ENCODE measurements at places on chromosomes 6 and 20.
A peak's percentile ranks its signal among the peaks of the same experiment; 100 is the strongest.

- DNase-seq = peak; percentile 7
Observed at GRCh38 chr6:56356426-56356825, 109.0 kb upstream of the COL21A1 start.

DNA sequence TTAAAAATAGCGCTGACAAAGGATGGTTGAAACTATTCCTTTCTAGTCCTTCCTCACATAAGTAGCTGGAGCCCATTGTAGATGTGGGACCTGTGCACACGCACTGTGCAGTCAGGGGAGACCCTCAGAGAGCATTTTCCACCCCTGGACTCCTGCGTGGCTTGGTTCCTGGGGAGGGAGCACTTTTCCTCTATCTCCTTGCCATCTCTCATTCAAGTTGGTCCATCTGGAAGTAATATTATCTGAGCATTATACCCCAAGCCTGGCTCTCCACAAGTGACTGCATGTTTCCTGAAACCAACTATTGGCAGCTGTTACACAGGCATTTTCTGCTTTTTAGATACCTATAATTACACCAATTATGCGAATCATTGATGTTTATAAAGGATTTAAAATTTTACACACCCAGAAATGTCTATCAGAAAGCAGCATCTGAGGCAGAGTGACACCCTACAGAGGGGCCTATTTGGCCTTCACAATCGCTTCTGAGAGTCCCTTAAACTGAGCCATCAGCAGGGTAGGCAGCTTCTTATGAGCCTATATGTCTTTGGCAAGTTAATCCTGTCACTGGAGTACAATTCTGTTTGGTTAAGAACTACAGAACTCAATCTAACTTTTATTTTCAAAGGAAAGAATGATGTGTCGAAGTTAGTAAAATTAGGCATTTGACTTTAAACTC is 18.7 kb downstream of the SOX4 start:
- peak; percentile 77 for DNase-seq

DNA sequence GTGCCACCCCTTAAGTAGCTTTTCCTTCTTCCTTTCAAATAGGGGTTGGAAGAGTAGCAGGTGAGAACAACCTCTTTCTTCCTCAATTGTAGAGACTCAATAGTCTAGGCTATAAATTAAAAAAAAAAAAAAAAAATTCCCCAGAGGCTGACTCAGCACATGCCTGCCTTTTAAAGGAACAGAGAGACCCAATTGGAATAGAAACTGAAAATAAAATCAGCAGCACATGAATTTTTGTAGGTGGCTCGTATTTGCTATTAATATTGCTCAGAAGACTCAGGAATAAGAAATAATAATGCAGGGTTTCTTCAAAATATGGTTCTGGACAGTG is 19.3 kb downstream of the TOP1 start:
- DNase-seq = peak; percentile 8

GRCh38 chr6:18506382-18507017 is 119.3 kb downstream of the RNF144B start:
- DNase-seq = no peak

DNA sequence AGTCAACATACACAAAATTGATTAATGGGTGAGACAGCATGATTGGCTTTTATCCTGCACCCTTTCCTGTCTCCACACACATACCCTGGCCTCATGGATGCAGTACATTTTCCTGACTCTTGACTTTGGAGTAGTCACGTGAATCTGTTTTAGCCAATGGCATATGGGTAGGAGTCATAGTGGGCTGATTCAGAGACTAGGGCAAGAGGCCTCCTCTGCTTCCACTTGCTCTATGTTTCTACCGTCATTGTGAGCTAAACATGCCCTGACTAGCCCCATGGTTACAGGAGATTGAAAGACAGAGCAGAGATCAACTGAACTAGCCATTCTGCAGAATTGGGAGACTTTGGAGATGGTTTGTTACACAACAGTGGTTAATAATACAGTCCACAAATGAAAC is 850.0 kb downstream of the DHX35 start:
- peak; percentile 52 for DNase-seq

GRCh38 chr20:44664131-44664530 is 12.6 kb upstream of the ADA start:
- no peak for DNase-seq

DNA sequence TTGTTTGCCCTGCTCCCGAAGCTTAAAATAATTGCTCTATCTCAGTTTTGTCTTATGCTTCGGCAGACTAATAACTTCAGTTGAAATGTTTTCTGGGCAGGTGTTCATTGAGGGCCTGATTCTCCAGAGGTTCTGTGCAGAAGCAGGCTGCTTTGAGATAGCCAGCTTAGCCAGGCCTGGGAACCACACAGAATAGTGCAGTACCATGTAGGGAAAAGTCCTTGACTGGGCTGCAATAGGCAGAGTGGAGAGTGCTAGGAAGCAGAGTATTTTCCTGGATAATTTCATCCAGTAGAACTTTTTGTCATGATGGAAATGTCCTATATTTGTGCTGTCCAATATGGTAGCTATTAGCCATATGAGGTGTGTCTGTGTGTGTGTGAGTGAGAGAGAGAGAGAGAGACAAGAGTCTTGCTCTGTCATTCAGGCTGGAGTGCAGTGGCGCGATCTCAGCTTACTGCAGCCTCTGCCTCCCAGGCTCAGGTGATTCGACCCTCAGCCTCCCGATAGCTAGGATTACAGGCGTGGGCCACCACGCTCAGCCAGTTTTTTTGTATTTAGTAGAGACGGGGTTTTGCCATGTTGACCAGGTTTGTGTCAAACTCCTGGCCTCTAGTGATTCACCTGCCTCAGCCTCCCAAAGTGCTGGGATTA is 15.9 kb downstream of the TOP1 start:
- no peak for DNase-seq

- DNase-seq = no peak
Observed at GRCh38 chr6:12947967-12948366, 231.4 kb downstream of the PHACTR1 start.

DNA sequence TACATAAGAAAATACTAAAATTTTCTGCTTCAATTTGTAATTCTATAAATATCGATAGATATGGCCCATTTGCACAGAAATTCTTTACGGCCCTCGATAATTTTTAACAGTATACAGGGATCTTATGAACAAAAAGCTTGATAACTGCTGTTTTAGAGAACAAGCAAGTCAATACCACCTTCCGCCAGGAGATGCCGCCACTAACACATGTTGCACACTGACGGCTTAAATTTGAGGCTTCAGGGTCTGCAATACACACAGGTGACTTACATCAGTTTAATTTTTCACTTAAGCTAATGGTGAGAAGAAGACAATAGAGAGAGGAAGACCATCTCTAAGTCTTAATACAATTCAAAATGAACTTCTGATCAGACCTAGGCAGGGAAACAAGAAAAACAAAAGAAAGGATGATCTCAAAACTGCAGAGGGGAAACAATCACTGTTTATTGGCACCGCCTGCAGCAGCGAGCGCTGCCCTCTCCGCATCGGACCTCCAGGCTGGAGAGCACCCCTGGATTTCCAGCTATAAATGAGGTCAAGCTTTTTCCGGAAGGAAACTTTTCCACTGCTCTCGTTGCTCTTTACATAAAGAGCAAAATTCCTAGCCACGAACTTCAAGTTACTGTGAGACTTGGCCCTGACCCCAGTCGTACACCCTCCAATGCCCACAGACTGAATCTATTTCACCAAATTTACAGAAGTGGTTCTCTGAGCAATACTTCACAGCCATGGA is 53.9 kb downstream of the OTOR start:
- peak; percentile 91 for DNase-seq

- DNase-seq = no peak
Observed at GRCh38 chr6:159989492-159990480, 20.9 kb downstream of the IGF2R start.

DNA sequence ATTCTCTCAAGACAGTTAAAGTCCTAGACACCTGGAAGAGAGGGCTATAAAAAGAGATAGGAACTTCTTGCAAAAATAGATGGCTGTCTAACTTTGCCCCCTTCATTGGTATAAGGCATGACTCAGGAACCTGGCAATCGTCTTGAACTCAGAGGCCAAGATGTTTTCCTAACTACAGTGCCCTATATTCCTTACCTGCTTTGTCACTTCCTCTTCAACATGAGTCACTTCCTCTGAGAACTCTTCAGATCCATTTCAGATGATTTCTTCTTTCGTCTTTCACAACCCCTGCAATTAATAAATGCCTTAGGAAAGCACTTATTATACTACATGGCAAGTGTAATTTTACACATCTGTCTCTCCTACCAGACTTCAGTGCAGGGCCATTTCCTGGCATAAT is 83.5 kb downstream of the HAO1 start:
- no peak for DNase-seq

- DNase-seq = no peak
Observed at GRCh38 chr6:9708600-9708999, 706.3 kb downstream of the TFAP2A start.

- no peak for DNase-seq
Observed at GRCh38 chr20:51637241-51637640, 94.7 kb upstream of the NFATC2 start.

DNA sequence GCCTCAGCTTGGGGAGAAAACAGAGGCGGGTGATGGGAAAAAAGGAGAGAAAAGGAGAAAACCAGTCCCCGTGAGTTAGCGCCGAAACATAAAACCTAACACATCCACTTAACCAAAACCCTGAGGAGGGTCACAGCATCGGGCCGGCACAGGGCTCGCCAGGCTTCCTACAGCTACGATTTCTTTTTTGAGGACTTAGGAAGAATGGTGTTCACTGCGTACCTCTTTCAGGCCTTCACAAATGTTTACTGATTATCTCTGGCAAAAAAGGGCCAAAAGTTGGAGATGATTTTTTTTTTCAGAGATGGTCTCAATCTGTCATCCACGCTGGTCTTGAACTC is 48.8 kb downstream of the DSTN start:
- DNase-seq = no peak

GRCh38 chr6:55012454-55012853 is 161.9 kb upstream of the HCRTR2 start:
- DNase-seq = no peak

GRCh38 chr20:34875642-34876405 is 588 bp upstream of the ACSS2 start:
- DNase-seq = no peak

DNA sequence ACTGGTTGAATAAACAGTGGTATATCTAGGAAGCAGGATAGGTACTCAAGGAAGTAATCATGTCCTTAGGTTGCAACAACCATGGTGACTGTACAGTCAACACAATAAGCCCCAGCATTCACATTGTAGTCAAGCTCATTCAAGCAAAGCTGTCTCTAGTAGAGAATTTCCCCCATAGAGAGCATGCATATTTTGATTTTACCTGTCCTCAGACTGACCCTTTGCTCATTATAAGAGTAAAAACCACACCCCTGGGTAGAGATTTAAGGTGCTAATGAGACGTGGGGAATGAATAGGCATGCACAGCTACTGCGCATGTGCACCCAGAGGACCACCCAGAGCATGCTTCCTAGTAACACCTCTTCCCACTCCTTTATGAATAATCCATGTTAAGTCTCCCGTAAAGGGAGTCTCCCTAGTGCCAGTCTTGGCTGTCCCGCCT is 6.1 kb upstream of the RNF8 start:
- DNase-seq = peak; percentile 35

- DNase-seq = no peak
Observed at GRCh38 chr6:148635070-148635743, 111.6 kb upstream of the UST start.

DNA sequence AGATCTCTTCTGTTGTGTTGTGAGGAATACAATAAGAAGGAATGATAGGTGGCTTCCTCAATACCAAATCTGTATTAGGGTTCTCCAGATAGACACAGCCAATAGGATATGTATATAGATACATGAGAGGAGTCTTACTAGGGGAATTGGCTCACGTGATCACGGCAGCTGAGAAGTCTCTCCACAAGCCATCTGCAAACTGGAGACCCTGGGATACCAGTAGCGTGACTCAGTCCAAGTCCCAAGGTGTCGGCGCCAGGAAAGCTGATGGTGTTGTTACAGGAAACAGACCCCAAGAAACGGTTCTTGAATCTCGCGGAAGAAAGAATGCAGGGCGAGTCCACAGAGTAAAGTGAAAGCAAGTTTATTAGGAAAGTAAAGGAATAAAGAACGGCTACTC is 61.4 kb downstream of the SYTL3 start:
- DNase-seq = no peak

- peak; percentile 12 for DNase-seq
Observed at GRCh38 chr6:106056746-106057390, 29.3 kb upstream of the PRDM1 start.

- DNase-seq = peak; percentile 84
Observed at GRCh38 chr20:50379049-50379990, 130.9 kb upstream of the PTPN1 start.

DNA sequence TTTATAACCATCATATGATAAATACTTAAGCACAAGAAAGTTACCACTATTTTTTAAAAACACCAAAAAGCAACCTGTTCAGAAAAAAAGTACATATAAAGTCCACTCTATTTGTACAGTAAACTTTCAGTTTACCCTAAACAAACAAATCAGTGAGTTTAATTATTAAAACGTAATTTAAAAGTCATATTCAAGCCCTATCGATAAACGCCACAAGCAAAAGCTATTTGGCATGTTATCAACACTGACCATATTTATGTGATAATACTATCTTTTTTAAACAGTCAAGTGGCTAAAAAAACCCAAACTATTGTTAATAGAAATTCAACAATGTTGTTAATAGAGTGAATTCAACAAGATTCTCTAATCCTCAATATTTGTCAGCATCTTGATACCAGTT is 1.9 kb downstream of the KATNA1 start:
- DNase-seq = no peak

DNA sequence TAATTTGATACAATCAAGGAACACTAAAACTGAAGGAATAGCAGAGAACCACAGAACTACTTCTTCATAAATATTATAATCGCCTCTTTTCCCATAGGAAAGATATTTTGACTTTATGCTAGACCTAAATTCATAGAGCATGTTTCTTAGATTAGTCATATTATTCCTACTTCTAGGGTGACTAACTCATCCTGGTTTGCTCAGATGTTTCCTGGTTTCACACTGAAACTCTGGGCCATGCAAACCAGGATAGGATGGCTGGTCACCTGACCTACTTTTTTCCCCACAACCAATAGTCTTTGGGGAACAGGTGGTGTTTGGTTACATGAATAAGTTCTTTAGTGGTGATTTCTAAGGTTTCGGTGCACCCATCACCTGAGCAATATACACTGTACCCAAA is 42.8 kb downstream of the MMS22L start:
- no peak for DNase-seq

DNA sequence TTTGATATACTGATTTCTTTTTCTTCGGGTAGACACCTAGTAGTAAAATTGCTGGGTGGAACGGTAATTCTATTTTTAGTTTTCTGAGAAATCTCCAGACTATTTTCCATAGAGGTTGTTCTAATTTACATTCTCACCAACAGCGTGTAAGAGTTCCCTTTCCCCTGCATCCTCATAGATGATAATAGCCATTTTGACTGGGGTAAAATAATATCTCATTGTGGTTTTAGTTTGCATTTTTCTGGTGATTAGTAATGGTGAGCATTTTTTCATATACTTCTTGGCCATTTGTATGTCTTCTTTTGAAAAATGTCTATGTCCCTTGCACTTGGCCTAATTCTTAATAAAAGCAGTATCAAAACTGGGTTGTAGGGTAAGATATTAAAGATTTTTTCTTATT is 148.9 kb upstream of the SIM1 start:
- no peak for DNase-seq

GRCh38 chr6:47724300-47724699 is 25.9 kb downstream of the ADGRF4 start:
- DNase-seq = no peak

- DNase-seq = no peak
Observed at GRCh38 chr6:102902471-102902870, 1509.0 kb downstream of the GRIK2 start.

- no peak for DNase-seq
Observed at GRCh38 chr20:32287231-32287638, 9.8 kb downstream of the KIF3B start.

GRCh38 chr20:6704132-6704861 is 63.2 kb upstream of the BMP2 start:
- DNase-seq = no peak

- no peak for DNase-seq
Observed at GRCh38 chr6:5529015-5529414, 267.7 kb downstream of the FARS2 start.

Data from NCI-H1417 (cell line).